ENCODE measurements at places on chromosomes 6 and 20.

DNA sequence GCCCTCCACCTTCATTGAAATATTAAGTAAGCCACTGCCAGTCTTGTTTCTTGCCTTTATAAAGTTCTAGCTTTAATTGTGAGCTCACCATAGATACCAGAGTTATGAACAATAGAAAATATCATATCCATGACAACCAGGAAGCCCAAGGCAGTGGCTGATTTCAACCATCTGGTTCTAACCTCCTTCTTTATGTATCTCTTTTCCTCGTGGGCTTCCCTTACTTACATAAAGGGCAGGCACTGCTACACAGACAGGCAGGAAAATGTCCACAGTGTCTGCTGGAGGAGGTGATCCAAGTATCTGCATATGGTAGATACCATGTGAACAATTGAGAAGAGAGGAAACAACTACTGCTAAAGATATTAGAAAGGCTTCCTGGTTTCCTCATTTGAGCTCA is 65.2 kb upstream of the PRND start:
- DNase-seq = no peak

GRCh38 chr6:7454696-7455358 is 65.2 kb downstream of the RIOK1 start:
- no peak for DNase-seq

DNA sequence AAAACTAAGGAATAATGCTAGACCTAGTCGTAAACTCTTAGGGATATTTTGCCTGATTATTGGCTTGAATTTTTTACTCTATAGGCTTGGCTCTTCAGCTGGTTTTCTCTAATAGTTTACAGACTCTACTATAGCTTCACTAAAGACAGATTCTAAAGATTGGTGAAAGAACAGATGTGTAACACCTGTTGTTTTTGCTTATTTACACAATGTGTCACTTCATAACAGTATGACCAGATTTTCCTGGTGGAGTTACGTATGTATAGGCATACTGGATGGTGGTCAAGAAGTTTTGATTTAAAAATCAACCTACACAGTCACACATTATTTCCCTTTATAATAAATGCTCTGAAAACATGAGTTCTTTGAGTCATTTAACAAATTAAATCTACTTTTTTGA is 4.8 kb downstream of the COL19A1 start:
- DNase-seq = no peak

- no peak for DNase-seq
Observed at GRCh38 chr6:3208775-3209113, 18.7 kb downstream of the TUBB2B start.

DNA sequence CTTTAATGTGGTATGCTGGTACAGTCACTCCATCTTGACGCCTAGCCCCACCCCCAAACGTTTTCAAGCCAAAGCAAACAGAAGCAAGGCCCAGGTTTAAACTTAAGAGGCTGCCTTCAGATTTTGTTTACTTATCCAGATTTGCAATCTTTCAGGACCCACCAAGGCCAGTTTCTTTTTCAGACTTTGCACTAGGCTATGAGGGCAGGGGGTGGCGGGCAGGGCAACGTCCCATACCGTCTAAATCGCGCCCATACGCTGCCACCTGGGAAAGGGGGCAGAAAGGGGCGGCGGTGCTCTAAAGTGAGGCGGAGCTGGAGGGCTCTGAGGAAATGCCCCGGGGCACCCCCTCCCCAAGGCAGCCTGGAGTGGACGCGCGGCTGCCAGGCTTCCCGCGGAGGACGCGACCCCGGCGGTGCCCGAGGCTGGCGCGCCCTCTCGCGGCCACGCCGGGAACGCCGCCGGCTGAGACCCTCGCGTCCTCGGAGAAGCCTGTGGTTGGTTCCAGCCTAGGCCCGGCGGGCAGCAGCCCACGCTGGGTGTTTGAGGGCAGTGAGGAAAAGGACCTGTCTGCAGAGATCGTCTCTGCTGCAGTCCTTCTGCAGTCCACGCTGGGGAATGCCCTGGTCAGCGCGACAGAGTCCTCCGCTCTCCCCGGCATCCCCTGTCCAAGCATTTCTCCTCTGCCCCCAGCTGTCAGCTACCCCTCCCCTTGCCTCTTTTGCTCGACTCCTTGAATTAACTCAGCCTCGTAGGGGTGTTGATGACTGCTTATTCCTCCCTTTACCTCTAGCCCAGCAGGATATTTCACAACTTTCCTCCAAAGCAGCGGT is 129.2 kb upstream of the PRND start:
- peak; percentile 62 for DNase-seq

GRCh38 chr6:56819604-56820003 is 135.3 kb upstream of the BEND6 start:
- no peak for DNase-seq

DNA sequence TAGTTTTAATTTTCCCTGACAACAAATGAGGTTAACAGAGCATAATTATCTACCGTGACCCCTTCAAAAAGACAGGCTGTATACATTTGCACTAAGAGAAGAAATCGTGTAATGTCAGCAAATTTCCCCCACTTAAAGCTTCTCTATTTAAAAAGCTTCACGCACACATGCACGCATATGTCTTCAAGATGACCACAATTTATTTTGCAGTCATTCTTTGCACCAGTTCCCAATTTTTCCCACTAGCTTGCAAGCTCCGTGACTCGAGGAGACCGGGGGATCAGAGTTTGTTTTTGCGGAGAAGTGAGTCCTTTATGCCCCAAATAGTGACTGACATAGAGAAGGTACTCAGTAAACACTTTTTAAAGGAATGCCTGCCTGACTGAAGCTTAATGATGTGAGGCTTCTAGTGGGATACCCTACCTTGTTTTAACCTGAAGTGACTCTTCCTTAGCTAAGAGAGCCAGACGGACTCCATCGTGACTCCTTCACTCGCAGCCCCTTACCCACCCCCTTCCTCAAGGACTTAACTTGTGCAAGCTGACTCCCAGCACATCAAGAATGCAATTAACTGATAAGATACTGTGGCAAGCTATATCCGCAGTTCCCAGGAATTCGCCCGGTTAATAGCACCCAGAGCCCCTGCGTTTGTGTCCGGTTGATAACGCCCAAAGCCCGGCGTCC is 9.3 kb upstream of the NQO2 start:
- peak; percentile 29 for DNase-seq

DNA sequence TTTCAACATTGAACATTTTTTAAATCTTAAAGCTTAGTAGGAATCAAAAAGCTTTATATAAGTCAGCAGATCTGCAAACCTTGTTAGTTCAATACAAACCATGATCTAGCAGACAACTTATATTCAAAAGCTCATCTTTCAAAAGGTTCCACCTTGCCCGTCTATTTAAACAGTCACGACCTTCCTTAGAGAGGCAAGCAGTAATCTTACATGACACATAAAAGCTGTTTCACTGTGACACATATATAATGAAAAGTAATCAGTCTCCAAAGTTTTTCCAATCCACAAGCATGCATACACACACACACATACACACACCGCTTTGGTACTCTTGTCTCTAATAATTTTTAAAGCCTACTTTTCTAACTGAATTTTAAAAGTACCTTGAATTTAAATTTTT is 12.9 kb downstream of the SOD2 start:
- DNase-seq = no peak

DNA sequence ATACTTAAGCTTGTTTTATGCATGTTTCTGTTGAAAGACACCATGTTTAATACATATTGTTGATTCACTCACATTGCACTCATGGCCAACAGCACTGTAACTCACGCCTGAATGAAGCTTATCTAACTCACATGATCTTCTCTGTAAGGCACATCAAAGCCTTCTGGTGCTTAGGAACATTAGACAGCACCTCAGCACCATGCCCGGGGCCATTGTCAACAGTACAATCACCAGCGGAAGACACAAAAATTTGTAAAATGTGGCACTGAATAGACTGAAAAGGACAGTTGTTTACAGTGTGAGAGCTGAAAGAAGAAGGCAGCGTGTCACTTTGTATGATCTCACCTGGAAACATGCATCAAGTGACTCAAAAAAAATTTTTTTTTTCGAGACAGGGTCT is 8.9 kb upstream of the TCF15 start:
- DNase-seq = no peak

- no peak for DNase-seq
Observed at GRCh38 chr20:47993817-47994216, 208.5 kb upstream of the SULF2 start.

DNA sequence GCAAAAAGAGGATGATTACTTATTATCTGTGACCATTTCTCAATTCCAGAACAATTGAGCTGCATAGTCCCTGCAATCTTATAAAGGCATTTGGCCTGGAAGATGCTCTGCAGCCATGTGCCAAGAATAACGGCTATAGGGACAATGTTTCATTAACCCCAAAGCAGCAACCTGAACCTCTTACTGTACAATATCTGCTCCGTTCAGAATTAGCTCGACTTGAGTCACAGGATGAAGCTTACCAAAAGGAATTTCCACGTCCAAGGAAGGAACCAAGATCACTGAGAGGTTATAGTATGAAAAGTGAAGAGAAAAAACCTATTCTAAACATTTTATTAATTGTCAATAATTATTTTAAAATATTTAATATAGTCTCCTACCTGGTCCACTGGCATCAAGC is 167.3 kb upstream of the GMDS start:
- DNase-seq = no peak

GRCh38 chr6:133983099-133983939 is 30.3 kb downstream of the TBPL1 start:
- peak; percentile 58 for DNase-seq

DNA sequence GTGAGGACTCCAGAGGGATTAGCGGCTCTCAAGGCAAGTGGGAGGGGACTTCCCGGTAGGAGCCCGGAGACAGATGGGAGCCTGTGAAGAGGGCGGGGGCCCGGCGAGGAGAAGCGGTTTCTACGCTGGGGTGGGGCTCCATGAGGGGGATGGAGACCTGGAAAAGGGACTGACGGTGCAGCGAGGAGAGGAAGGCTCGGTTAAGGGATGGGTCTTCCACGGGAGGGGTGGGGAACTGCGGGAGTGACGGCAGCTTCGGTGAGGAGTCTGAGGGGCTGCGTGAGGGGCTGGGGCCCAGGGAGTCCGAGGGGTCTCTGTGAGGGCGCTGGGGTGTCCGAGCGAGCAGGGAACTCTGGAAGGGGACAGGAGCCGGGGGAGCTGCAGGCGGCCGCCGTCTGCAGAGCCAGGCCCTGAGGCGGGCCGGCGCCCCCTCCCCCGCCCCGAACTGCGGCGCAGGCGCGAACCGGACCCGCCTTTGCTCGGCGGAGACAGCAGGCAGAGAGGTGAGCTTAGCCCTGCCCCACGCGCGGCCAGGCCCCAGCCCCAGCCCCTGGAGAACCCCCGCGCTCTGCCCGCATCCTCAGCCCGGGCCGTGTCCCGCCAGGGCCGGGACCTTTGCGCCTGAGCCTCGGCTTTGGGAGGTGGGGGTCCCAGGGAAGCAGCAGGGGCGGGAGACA is at the start of gene NRSN2:
Gene NRSN2, plus strand, starts transcription at position 472 of the 677 bp plus-strand sequence. CDS start 2,533 bp downstream, outside the sequence.
- DNase-seq = peak; percentile 53

- DNase-seq = no peak
Observed at GRCh38 chr6:14276667-14277404, 159.3 kb downstream of the CD83 start.

GRCh38 chr6:142833054-142833453 is 111.9 kb downstream of the HIVEP2 start:
- peak; percentile 53 for DNase-seq

DNA sequence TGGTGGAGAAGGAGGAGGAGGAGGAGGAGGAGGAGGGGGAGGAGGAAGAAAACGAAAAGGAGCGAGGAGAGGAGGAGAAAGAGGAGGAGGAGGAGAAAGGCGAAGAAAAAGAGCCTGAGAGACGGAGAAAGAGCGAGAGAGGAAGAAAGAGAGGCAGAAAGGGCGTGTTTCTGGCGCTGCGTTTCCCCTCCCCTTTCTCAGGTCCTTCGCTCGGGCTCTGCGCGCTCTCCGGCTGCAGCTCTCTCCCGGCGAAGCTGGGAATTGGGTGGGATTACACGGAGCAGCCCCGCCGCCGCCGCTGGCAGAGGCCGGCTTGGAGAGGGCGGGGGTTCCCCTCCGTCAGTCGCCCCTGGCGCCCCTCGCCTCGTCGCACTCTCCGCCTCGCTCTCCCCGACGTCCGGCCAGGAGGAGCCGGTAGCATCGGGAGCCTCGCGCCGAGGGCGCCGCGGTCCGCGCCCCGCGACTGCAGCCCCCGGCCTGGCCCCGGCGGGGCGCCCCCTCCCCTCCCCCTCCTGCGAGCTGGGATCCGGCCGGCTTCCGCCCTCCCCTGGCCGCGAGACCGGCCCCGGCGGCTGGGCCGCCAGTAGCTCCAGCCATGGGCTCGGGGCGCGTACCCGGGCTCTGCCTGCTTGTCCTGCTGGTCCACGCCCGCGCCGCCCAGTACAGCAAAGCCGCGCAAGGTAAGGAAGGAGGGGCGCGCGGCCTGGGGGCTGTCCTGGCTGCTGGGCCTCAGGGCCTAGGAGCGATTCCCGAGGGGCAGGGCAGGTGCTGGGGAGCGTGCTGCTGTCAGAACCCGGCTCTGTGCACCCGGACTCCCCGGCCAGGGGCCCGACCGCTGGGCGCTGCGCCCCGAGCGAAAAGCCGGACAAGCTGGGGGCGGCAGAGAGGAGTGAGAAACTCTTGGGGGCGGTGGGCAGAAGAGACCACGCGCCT is at the start of gene SCUBE3:
Gene SCUBE3, plus strand, starts transcription at position 133 of the 933 bp plus-strand sequence. Its CDS starts 463 bp downstream, at position 596.
- peak; percentile 6 for DNase-seq

DNA sequence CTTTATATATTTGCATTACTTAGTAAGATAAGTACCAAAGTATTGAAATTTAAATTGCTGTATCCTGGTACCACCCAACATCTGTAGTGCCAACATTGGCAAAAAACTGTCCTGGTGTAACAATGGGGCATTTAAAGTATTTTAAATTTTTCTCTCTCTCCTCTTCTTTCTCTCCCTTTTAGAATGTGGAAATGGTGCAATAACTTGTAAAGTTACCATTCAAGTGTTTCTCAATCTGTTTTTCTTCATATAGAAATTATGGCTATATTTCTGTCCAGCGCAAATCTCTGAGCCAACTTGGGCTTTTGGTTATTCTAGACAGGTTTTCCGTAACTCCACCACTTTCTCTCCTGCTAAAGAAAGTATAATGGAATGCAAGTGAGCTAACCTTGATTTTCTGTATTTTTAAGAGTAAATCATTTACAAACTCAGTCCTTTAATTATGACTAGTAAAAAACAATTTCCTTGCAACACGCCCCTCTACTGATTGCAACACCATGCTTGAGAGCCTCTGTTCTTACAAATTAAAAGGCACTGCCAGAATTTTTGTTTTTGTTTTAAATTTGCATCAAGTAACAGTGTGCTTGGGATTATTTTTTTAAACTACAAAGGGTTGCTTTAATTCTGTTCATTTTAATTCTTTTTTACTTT is 324.2 kb upstream of the CITED2 start:
- no peak for DNase-seq

GRCh38 chr6:30683980-30684338 is 2.5 kb downstream of the PPP1R18 start:
- DNase-seq = no peak

DNA sequence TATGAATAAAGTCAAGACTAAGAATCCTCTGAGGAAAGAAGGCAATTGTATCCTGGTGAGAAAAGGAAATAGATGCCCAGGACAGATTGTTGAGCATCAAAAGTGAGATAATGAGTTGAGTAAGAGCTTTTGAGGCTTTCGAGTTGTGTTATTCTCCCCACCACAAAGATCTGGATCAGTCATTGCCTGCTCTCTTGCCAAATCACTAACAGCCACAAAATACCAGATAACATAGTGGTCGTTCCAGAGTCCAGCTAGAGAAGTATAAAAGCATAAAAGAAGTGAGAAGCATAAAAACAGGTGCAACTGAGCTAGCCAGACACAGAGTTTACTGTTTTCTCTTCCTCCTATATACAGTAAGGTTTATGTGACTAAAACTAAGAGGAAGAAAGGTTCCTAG is 4.9 kb downstream of the SPINT4 start:
- no peak for DNase-seq

Data from activated CD4-positive, alpha-beta T cell treated with anti-CD3 and anti-CD28 coated beads, Interleukin-2, amount 50 U/mL, for 48 hours (primary cell).